ENCODE measurements at places on chromosomes 4 and X.

- DNase-seq = no peak
These were observed 100.9 kb downstream of the AMELX start for GRCh38 chrX:11393949-11394654.

DNA sequence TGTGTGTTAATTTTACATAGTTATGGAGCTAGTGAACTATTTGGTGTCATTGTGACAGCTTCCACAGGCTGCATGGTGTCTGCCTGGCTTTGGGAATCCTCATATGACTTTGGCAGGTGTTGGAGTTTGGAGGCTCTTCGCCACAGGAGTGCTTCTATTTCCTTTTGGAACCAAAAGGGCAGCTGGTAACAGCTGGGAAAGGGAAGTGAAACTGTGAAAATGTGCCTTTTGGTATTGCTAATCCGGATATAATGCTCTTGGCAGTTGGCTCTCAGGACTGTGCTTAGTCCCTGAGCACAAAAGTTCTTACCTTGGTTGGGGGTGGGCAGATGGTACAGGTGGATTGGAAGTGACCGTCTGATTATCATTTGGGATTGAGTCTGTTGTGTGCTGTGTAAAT is 18.1 kb downstream of the OFD1 start:
- DNase-seq = no peak

- no peak for DNase-seq
These were observed 253.2 kb upstream of the CENPE start for GRCh38 chr4:103451341-103451740.

GRCh38 chr4:94571715-94572114 is 120.0 kb downstream of the PDLIM5 start:
- DNase-seq = no peak

- no peak for DNase-seq
These were observed 335.9 kb upstream of the AR start for GRCh38 chrX:67207912-67208311.

GRCh38 chr4:174198828-174199227 is 84.6 kb downstream of the FBXO8 start:
- no peak for DNase-seq

- no peak for DNase-seq
These were observed 97.2 kb upstream of the GUCY1A1 start for GRCh38 chr4:155569471-155569870.

DNA sequence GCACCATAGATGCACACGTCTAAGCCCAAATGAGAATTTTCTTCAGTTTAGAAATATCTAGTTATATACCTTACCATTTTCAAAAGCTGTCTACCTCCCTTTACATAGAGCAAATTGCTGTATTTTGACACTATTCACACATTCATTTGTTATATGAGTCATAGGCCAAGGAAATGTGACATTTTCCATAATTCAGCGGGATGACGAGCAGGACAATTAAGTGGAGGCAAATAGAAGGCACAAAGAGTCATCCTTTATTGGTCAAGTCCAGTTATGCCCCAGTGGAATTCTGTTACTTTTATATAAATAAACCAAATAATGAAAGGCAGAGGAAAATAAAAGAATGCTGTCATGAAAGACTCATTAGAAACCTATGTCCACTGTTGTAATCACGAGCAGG is 27.9 kb downstream of the FGF13 start:
- DNase-seq = no peak

GRCh38 chrX:119693996-119694451 is 1.1 kb upstream of the SEPTIN6 start:
- peak; percentile 53 for DNase-seq

GRCh38 chr4:124486423-124486822 is 226.1 kb downstream of the ANKRD50 start:
- no peak for DNase-seq

DNA sequence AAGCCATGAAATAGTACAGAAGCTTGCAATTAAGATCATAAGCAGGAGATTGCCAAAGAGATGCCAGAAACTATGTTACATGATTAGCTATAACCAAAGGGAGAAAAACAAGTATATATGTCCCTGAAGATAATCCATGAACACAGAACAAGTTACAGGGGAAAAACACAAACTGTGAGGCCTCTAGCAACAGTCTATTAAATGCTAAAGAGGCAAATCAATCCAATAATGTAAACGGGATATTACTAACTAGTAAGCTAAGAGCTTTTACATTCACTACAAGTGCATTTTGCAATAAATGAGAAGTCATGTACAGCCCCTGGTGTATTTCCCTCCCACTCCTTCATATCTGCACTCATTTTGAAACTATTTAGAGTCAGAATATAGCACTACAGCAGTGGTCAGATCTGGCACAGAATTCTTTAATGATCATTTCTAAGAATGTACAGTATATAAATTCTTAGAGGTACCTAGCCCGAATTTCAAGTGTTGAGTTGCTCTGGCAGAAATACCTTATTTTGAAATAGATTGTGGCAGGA is 449.8 kb upstream of the SMIM31 start:
- no peak for DNase-seq

GRCh38 chr4:26692014-26692726 is 108.3 kb downstream of the TBC1D19 start:
- DNase-seq = no peak

DNA sequence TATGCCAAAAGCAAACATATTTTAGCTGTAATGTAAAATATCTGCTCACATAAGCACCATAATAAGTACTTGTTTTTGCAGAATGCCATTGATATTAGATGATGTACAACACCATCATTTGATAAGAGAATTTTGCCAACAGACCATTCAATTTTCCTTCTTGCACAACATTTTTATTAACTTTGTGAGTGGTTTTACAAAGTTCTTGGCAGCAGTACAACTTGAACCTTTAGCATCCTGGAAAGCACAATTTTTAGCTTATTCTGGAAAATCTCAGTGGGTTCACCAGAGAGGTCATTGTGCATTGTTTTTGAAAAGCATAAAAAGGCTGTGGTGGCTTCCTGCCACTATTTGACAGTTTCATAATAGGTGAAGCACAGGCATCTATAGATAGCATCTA is 26.4 kb upstream of the REPS2 start:
- DNase-seq = no peak

DNA sequence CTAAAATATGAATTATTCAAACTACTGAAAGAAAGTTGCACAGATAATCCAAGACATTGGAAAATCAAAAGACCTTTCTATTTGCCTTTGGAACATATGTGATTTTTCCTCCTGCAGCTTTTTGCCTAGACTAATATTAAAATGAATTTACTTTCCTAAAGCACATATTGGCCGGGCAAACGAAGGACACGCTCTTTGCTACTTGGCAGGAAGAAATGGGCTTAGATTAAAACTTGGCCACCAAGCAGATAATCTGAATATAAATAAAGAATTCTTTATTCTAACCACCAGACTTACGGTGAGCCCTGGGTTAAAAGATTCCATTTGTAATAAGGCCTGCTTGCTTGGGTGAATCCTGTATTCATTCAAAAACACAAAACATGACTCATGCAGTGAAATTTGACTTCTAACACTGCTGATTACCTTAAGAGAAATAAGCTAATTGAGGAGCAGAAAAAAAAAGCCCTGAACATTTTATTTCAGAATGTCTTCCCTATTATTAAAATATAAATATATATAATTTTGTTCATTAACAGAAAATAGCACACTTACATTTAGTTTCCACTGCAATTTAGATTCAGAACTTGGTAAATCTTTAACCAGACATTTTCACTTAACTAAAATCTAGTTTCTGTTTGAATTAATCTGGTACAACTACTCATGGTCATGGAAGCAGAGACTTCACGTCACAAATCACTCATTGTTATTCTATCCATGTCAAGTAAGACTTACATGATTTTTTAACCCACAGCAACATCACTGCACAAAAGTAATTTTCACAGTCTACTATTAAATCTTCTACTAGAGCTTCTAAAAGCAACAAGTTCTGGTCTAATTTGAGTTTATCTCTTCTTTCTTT is 116.1 kb upstream of the PLAC1 start:
- no peak for DNase-seq

- no peak for DNase-seq
These were observed 120.9 kb downstream of the MBNL3 start for GRCh38 chrX:132367984-132368383.

GRCh38 chr4:142840516-142841123 is 5.5 kb downstream of the INPP4B start:
- DNase-seq = no peak

DNA sequence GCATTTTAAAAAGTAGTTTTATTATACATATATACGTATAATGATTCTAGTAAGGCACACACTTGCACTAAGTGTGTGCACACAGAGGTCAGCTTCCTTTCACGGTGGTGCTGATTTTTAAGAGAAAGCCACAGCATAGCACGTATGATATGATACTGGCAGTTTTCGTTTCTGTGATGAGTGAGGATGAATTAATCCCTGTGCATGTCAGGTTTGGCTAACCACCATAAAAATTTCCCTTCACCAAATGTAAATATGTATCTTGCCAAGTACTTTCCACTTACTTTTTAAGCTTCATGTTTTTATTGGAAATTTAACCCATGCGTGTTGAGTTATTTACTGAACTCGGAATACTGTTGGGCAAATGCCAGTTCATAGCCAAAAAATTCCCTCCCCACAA is 84.6 kb downstream of the SYNPO2 start:
- DNase-seq = no peak

GRCh38 chr4:112266823-112267222 is 18.9 kb downstream of the TIFA start:
- no peak for DNase-seq
